ENCODE measurements at places on chromosomes 12 and 14.

- no peak for DNase-seq
Observed at GRCh38 chr12:46579474-46579873, 206.9 kb upstream of the SLC38A2 start.

- DNase-seq: no peak
Observed at GRCh38 chr14:88095791-88096190, 90.9 kb downstream of the GPR65 start.

DNA sequence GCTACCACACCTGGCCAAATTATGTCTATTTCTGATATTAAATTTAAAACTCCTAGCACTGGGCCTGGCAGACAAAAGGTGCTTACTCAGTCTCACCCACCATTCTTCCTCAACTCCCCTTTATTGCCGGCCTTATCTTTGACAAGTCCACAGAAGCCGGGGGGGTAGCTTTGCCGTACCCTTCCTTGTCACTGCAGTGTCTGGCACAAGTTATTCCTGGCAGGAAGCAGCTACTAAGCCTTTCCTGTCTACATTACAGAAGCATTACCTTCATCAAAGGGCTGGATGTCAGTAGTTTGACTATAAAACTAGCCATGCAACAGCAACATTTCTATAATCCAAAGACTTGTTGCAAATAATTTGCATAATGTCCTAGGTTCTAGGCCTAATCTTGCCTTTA is 127.1 kb downstream of the PRICKLE1 start:
- DNase-seq: no peak

DNA sequence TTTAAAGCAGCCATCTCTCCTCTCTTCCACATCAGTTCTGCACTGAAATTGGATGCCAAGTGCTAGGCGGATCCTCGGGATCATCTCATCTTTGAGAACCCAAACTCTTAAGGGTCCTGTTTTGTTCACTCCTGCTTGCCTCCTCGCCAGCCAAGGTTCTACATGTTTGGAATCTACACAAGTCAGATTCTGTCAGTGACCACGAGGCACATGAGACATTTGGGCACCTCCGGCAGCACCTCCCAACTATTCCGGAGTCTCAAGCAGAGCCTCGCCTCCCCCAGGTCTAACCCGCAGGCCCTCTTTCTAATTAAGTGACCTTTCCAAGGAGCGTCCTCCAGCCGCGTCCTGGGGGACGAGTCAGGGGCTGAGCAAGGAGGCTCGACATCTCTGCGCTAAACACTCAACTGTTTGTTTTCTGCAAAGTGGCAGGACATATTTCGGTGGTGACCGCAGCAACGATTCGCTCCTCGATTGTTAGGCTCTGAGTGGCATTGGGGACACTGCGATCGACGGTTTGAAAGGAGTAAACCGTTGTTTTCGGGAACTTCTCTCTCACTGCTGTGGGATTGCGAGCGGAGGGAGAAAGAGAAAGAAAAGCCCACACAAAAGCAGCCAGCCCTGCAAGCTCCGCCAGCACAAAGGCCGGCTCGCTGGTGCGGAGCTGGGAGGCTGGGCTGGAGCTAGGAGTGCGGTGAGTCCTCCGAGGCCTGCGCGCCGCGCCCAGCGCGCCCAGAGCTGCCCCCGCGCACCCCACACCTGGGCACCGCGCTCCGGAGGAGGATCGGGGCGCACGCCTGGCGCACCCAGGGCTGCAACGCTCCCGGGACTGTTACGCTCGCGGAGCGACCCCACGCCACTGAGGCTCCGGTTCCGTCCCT is 640 bp downstream of the ARMH4 start:
- DNase-seq: no peak

GRCh38 chr14:65425885-65426284 is 13.4 kb downstream of the FUT8 start:
- no peak for DNase-seq

DNA sequence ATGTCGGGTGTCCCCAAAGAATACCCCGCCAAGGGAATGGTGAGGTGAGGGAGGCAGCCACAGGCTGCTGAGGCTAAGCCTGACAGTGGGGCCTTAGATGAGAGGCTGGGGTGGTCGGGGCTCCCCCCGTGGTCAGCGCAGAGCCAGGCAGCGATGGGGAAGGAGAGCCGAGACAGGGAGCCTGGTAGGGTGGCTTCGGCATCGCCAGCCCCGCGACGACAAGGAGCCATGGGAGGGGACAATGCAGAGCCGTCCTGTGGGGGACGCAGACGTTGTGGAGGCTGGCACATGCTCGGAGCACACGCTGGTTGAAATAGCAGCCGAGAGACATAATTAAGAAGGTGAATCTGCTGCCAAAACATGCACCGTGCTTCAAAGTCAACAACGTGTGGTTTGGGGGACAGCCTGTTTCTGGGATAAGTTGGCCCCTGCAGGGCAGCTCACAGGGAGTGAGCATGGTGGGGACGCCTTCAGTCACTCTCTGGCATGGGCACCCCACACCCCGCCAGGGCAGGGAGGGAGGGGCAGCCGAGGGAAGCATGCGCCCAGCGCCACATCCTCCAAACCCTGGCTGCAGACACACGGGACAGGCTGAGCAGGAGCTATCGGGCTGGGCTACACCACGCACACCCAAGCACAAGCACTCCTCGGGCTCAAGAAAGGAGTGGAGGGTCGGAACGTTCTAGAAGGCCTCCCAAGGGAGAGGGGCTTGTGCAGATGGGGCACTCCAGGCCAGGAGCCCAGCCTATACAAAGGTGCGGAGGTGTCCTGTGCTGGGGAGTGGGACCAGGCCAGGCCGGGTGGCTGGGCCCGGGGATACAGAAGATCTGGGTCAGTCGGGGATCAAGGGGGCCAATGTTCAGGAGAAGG is 66.6 kb upstream of the C14orf180 start:
- DNase-seq: no peak

GRCh38 chr12:77025782-77026314 is 39.5 kb downstream of the E2F7 start:
- DNase-seq: no peak

GRCh38 chr12:19388131-19388549 is 51.2 kb upstream of the AEBP2 start:
- DNase-seq: no peak

DNA sequence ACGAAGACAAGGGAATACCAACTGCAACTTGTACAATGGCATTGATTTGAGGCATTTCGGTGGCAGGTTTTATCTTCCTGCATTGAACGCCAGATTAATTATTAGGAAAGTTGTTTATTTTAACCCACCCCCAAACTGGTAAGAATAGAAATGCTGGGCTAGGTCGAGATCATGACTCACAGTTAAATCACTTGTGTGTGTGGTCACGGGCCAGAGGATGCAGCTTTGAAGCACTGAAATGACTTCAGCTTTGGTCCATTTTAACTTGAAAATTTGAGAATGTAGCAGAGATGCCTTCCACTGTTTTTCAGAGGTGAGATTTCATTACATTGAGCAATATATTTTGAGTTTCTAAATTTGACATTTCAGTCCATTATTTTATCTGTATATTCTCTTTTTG is 23.6 kb upstream of the KCNH3 start:
- DNase-seq: peak; percentile 73

GRCh38 chr12:128702371-128702770 is 121.4 kb downstream of the SLC15A4 start:
- DNase-seq: no peak

DNA sequence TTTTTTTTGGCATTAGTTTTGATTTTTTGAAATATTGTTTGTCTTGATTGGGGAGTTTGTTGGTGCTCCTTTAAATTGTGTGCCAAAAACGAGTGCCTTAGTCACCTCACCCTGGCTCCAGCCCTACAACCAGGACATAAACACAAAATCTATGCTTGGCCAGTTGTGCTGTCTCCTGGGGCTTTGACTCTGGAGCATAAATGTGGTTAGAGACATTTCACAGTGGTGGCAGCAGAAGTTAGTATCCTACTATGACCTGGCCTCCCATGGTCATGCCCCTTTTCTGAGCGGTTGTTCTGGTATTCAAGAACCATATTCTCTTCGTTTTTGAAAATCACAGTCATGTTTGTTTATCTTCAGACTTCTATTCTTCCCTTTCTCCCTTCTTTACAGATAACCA is 70.7 kb upstream of the PSMA6 start:
- DNase-seq: no peak

DNA sequence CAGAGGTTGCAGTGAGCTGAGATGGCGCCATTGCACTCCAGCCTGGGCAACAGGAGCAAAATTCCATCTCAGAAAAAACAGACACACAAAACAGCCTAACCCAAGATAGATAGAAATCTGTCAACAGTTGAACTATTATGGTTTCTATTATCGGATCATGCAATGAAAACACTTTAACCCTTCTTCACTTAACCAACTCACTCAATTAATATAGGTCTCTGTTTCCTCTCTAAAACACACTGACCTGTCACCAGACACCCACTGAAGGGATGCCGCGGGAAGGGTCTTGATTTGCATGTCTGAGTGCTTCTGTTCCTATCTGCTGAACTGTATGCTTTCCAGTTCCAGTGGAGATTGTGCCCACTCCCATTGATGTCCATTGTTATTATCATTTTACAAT is 38.0 kb upstream of the NUDT4 start:
- DNase-seq: no peak

- DNase-seq: no peak
Observed at GRCh38 chr12:93247313-93247991, 130.3 kb upstream of the NUDT4 start.

DNA sequence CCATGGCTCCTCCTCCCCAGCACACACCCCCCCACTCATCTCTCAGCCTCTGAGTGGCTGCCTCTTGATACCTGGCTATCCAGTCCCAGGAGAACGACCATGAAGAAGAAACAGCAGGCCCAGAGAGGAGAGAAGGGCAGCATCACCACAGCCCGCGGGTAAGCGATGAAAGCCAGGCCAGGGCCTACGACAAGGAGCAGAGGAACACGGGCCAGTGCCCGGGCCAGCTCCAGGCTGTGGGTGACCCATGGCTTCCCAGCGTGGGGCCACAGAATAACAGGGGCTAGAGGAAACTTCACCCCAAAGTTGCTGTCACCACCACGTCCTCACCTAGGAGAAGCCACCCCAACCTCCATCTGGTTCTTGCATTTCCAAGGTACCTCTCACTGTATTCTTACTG is 10.4 kb upstream of the SLC6A12 start:
- no peak for DNase-seq
